ENCODE measurements at places on chromosomes 3 and 15. TPM values are rescaled to one million over a fixed set of nuclear protein-coding genes. Genes with fewer than 3 reads are reported as not detected.

The MYZAP gene
- total RNA-seq, result 0.94 TPM

The SCAANT1 gene
- not detected for total RNA-seq

The ZNF860 gene
- 8.6 TPM for total RNA-seq

The INKA1 gene
- total RNA-seq, result 1.8 TPM

The CYP8B1 gene
- not detected for total RNA-seq
